Stimulated activated CD8-positive, alpha-beta memory T cell treated with anti-CD3 and anti-CD28 coated beads, Interleukin-2, amount 100 ng/mL, for 48 hours (primary cell): ENCODE measurements at places on chromosomes 5 and 9.

GRCh38 chr5:142109331-142110045 lies 909 bp downstream of the NDFIP1 start:
- DNase-seq: no peak

DNA sequence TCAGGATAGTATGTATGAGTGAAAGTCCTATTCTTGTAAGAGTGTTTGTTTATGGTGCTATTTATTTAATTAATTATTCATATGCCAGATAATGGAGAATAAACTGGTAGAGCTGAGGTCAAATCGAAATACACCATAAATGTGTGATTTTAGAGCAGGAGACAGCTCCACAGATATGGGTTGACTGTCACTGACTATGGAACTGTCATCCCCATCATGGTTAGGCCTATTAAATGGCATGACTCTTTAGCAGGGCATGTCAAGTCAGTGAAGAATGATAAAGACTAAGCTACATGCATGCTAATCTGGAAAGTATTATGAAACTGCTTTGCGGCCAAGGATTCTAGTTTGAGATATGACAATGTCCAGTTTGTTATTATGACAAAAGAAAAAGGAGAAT lies 658.6 kb downstream of the ISL1 start:
- no peak for DNase-seq

- no peak for DNase-seq
Measured at GRCh38 chr9:131228988-131229387, 47.3 kb downstream of the FAM78A start.

DNA sequence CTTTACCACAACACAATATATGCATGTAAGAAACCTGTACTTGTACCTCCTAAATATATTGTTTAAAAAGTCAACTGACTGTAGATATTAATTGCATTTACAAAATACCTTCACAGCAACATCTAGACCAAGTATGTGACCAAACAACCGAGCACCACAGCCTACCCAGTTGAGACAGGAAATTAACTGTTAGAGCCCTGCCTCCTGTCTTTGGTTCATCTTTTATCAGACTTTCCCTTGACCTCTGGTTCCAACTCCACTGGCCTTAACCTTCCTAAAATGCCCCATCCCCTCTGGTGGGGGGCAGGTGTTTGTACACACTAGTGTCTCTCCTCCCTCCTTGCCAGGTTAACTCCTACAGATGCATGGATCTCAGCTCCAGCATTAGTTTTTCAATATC lies 155.0 kb upstream of the PANK3 start:
- no peak for DNase-seq

DNA sequence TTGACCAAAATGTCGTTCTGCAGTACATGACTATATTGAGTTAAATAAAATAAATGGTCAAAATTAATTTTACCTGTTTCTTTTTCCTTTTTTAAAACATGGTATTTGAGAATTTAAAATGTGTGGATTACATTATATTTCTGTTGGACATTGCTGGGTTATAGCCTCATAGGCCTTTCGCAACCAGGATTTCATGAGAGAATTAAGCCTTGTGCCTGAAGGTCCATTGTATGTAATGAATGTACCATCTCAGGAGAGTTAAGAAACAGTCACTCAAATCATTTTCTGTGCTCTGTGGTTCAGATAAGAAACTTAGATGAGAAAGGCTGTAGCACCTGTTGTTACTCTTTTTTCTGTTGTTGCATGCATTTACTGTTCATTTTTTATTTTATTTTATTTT lies 103.5 kb downstream of the ANGPTL2 start:
- DNase-seq: no peak

DNA sequence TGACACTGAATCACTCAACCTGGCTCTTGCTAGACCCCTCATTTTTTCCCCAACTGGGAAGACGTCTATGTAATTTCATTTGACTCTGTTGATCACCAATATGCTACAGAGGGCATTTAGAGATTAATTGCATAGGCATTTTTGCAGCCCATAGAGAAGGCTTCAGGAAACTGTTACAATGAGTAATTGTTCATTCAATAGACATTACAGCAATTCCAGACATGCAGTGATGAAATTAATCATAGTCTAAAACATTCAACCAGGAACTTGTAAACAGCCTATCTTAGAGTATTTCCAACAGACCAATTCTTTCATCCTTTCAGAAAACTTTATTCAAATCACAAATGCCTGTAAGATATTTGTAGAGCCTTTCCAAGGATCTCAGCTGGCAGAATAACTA lies 122.3 kb downstream of the MARCHF11 start:
- no peak for DNase-seq

GRCh38 chr9:136045595-136046553 lies 49.2 kb downstream of the NACC2 start:
- DNase-seq: no peak

DNA sequence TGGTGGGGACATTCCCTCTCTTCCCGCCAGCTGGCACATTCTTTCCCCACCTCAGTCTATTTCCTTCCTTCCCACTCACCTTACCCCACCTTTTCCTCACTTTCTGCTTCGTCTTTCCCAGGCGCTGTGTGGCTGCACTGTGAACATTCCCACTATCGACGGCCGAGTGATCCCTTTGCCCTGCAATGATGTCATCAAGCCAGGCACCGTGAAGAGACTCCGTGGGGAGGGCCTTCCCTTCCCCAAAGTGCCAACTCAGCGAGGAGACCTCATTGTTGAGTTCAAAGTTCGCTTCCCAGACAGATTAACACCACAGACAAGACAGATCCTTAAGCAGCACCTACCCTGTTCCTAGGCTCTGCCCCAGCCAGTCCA lies 7.3 kb downstream of the DNAJB5 start:
- no peak for DNase-seq

DNA sequence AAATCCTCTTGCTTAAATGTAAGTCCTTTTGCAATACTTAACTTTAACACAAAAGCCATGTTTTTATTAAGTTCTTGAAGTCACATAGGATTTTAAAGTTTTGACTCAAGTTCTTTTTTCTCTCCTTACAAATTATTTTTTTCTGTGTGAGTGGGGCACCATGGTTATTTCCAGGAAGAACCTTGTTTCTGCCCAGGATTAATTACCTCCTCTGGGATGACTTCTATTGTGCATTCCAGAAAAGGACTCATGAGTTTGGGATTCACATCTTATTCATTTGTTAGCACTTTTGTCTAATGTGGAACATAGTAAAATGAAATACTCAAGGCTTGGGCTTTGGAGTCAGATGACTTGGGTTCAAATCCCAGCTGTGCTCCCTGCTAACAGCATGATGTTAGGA lies 421.4 kb upstream of the WWC1 start:
- no peak for DNase-seq

- no peak for DNase-seq
Measured at GRCh38 chr9:89753472-89754055, 148.8 kb downstream of the GADD45G start.
